ENCODE measurements at places on chromosomes 16 and 17. TPM values are rescaled to one million over a fixed set of nuclear protein-coding genes. Genes with fewer than 3 reads are reported as not detected.

- DNase-seq = no peak
Measured at GRCh38 chr17:43578699-43579565, 32.8 kb upstream of the ETV4 start.

DNA sequence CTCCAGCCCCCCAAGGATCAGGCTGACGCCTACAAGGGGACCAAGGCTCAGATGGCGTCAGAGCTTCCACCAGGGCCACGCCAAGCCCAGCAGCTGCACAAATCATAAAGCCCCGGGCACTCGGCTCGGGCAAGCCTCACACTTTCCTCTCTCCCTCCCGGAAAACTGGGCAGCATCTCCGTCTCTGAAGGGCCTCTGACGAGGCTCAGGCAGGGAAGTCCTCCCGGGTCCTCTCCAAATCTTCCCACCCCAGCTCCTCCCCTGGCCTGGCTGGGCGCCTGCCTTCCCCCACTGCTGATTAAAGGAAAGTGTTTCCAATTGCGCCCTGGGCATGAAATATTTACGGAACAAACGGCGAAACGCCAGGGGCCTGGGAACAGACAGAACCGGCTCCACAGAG, 38.5 kb downstream of the PIEZO1 start:
- DNase-seq = no peak

DNA sequence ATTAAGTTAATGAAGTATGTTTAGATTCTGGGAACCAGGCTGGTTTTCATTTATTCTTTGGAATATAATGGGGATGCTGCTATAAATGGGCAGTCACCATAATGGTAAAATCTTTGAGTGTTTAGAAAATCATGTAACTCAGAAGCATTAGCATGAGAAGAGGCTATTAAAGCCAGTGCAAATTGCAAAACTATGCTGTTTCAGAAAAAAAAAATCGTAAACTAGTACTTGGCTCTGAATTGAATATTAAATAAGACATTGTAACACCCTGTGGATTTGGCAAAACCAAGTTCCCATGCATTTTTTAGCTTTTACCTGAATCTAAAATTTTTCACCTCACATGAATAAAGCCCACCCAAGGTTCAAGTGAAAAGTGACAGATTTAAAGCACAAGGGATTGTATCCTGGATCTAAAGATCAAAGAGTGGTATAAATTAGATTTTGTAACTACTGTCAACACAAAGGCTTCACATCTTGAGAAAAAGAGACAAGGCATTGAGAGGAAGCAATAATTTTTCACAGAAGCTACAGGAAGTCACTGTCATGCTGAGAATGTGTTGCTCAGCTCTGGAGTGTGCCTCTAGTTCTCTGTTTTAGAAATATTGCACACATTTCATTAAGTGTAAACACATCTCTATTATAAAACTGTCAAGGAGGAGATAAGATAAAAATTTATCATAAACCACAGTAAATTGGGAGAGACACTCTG, 142.2 kb downstream of the ABCA8 start:
- no peak for DNase-seq

GRCh38 chr16:50613281-50613963, 65.2 kb downstream of the NKD1 start:
- no peak for DNase-seq

- DNase-seq = no peak
Measured at GRCh38 chr16:81004646-81005353, 1.9 kb downstream of the CMC2 start.

DNA sequence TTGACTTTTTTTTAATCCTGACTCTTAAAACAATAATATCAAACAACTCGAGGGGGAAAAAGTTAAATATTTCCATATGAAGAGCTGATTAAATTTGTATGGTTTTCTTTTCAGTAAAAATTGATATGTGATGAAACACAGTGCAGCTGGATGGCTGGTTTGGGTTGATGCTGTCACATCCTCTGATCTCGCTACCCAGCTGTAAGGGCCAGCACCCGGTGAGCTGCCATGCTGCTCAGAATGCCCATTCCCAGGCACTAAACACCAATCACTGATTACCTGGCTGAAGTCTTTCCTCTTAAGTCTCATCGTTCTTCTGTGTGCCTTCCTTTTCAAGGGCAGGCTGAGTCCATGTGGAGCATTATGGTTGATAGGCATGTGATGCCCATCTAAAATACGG, 234.3 kb downstream of the IRX3 start:
- no peak for DNase-seq

Gene KPNA2
- total RNA-seq = 229 TPM

Gene SLC6A4
- total RNA-seq = 2.5 TPM

Gene CYGB
- 7.0 TPM for total RNA-seq

Gene FOXJ1
- total RNA-seq = 0.39 TPM

Data from glomerular endothelial cell (primary cell).